Activated naive CD4-positive, alpha-beta T cell treated with anti-CD3 and anti-CD28 coated beads, Interleukin-2, amount 10 ng/mL, durations not matched to agents 5 hours and 36 hours (primary cell): ENCODE measurements at places on chromosomes 5 and 9. TPM values are rescaled to one million over a fixed set of nuclear protein-coding genes. Genes with fewer than 3 reads are reported as not detected.

The ACER2 gene
- total RNA-seq: 2.4 TPM

The TRIM7 gene
- total RNA-seq: 0.88 TPM

The WDR31 gene
- 0.91 TPM for total RNA-seq

The ANKRD31 gene
- 0.15 TPM for total RNA-seq

The ZNF79 gene
- 10.3 TPM for total RNA-seq

The NEUROG1 gene
- total RNA-seq: not detected

The GALNT12 gene
- 6.8 TPM for total RNA-seq

The SPEF2 gene
- total RNA-seq: 5.5 TPM

The OR1Q1 gene
- total RNA-seq: not detected

The LECT2 gene
- total RNA-seq: not detected

The PCDHB8 gene
- not detected for total RNA-seq

The PALM2AKAP2 gene
- not detected for total RNA-seq

The PCDHB9 gene
- not detected for total RNA-seq

The STPG3 gene
- not detected for total RNA-seq

The CLIC3 gene
- total RNA-seq: 4.6 TPM

The CAVIN4 gene
- 0.13 TPM for total RNA-seq

The IL31RA gene
- not detected for total RNA-seq

The SPAAR gene
- total RNA-seq: not detected

The ZNG1A gene
- total RNA-seq: 23.7 TPM

The CBY3 gene
- total RNA-seq: 0.71 TPM

The PCDHB12 gene
- total RNA-seq: not detected

The AQP3 gene
- total RNA-seq: 262 TPM

The SPARC gene
- total RNA-seq: not detected

The PCDHGA9 gene
- 0.08 TPM for total RNA-seq

The OMD gene
- not detected for total RNA-seq

The NKD2 gene
- 4.9 TPM for total RNA-seq

The RANBP3L gene
- not detected for total RNA-seq

The IFNA2 gene
- not detected for total RNA-seq

The RGS7BP gene
- not detected for total RNA-seq

The SPINK6 gene
- total RNA-seq: not detected

The ALDH1A1 gene
- total RNA-seq: not detected

The CDKN2B-AS1 gene
- total RNA-seq: 6.4 TPM

The GDA gene
- not detected for total RNA-seq

The ENG gene
- total RNA-seq: 18.3 TPM

The TLX3 gene
- total RNA-seq: not detected

The NIM1K gene
- total RNA-seq: 0.20 TPM

The MEIKIN gene
- total RNA-seq: 1.5 TPM

The SEMA5A gene
- 0.10 TPM for total RNA-seq

The ACOT12 gene
- not detected for total RNA-seq

The LHX3 gene
- not detected for total RNA-seq

The LCN10 gene
- 0.08 TPM for total RNA-seq

The PMPCA gene
- total RNA-seq: 51.5 TPM

The GRM6 gene
- not detected for total RNA-seq

The IFNA21 gene
- not detected for total RNA-seq

The RXRA gene
- 5.1 TPM for total RNA-seq

The CTXN3 gene
- total RNA-seq: not detected

The SH3GL2 gene
- not detected for total RNA-seq

The HINT1 gene
- total RNA-seq: 298 TPM

The SLC2A6 gene
- total RNA-seq: 3.0 TPM

The MELK gene
- total RNA-seq: 39.5 TPM

The TMEM232 gene
- total RNA-seq: 0.68 TPM

The UHRF2 gene
- total RNA-seq: 77.0 TPM

The TEX48 gene
- 0.55 TPM for total RNA-seq
